ENCODE measurements at places on chromosomes 3 and 15. TPM values are rescaled to one million over a fixed set of nuclear protein-coding genes. Genes with fewer than 3 reads are reported as not detected.

The CPNE4 gene
- total RNA-seq = 2.7 TPM

The GAP43 gene
- 684 TPM for total RNA-seq

The STRIT1 gene
- total RNA-seq = not detected

The CYP8B1 gene
- total RNA-seq = not detected

The SI gene
- not detected for total RNA-seq

The ECT2 gene
- total RNA-seq = 11.5 TPM

The IL17RB gene
- 0.78 TPM for total RNA-seq

The ELL3 gene
- total RNA-seq = 0.51 TPM

The KLHL40 gene
- 0.44 TPM for total RNA-seq

The VGLL3 gene
- total RNA-seq = 0.15 TPM

The PFKFB4 gene
- total RNA-seq = 40.3 TPM

The TRPM1 gene
- not detected for total RNA-seq

DNA sequence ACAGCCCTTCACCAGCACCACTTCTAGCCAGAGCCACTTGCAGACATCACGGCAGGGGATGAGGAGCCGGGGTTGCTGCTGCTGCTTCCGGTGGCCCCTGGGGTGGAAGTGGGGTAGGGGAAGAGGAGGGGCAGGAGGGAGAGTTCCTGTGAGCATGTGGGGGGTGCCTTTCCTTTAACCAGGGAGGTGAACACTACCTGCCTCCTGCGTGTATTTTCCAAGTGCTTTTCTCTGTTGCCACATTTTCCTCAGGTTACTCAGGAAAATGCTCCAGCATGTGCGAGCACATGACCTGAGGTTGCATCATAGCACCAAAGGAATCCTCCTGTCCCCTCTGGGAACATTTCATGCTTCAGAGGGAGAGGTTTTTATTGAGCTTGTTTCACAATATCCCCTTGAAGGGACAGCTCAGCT is 12.2 kb upstream of the SACM1L start:
- peak overlapping the region; percentile 82 for H3K27ac ChIP-seq
- no peak for DNase-seq
- no peak overlapping the region for H3K4me3 ChIP-seq
- peaks cover 4% of the 10 kb centered on the region for H3K27me3 ChIP-seq
- H3K36me3 ChIP-seq = no peaks in the 10 kb centered on the region

DNA sequence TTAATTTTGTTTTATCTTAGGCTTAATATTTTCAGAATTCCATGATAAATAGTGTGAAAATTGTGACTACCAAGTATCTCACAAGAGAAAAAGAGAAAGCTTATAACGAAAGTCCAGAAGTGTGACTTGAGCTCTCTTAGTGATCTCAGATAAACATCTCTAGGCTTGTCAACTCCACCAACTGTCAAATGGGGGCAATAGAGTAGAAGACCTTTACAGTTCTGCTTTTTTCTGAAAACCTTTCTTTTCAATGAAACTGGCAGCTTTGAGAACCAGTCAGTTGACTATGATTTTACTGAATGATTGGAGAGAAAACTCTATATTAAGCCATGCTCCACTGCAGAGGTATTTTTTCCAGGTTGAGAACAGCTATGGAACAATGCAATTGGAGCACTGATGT is 119.2 kb upstream of the TP63 start:
- no peak for DNase-seq
- no peaks in the 10 kb centered on the region for H3K4me1 ChIP-seq
- H3K36me3 ChIP-seq = no peaks in the 10 kb centered on the region
- H3K27me3 ChIP-seq = peaks cover 2% of the 10 kb centered on the region
- H3K4me3 ChIP-seq = no peak overlapping the region

DNA sequence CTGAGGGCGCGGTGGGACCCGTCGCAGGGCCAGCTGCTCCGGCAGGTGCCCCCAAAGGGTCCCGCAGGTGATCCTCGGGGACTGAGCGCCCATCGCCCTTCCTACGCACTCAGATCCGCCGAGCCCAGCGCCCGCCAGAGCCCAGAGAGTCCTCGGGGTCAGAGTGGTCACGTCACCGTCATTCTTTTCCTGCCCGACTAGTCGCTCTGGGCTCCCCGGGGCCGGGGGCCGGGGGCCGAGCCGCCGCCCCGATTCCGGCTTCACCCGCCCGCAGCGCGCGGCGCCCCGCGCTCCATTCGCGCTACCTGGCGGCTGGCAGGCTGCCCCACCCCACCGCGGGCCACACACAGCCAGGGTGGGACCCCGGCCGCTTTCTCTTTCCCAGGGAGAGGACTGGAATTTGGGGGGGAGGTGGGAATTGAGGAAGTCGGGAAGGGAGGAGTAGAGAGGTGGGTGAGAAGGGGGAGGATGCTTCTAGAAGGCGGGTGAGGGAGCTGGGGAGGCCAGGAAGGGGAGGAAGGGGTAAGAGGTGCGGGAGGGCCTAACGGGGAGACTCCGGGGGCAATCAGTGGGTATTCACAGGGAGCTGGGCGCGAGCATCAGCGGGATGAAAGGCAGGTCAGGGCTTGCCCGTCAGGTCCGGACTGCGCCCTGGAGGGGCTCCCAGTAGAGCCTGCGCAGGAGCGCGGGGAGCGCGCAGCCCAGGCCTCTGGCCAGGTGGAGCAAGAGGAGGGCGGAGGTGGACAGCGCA is 36.1 kb upstream of the EPHB3 start:
- H3K27ac ChIP-seq = no peak overlapping the region
- peak; percentile 41 for DNase-seq
- H3K4me1 ChIP-seq = peaks cover 6% of the 10 kb centered on the region
- H3K4me3 ChIP-seq = peak overlapping the region; percentile 78

DNA sequence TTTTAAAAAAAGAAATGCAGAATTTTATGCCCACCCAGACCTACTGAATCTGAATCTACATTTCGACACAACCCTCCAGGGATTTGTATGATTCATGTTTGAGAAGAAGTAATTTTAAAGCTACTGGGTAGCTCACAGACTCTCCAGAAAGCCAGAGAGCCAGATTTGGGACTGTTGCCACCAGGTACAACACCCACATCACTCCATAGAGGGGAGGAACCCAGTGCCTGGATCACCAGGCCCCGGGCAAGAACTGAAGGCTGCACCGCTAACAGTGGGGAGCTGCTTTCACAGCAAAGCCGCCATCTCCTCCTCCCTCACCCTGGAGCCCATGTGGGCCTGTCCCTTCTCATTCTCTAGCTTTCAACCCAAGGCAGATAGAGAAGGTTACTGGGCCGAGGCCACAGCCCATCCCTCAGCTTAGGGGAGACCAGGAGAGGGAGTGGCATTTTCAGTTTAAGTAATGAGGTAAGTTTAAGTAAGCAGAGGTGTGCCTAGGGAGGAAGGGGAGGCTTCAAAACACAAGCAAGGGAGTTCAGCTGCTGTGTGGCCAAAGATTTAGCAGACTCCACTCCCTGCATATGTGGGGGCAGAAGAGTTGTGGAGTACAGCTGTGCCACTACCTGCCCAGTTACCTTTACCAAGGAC is 109.8 kb downstream of the IL12A start:
- H3K4me1 ChIP-seq = no peaks in the 10 kb centered on the region
- H3K4me3 ChIP-seq = no peak overlapping the region
- peaks cover 3% of the 10 kb centered on the region for H3K27me3 ChIP-seq
- no peak for DNase-seq
- H3K27ac ChIP-seq = no peak overlapping the region

DNA sequence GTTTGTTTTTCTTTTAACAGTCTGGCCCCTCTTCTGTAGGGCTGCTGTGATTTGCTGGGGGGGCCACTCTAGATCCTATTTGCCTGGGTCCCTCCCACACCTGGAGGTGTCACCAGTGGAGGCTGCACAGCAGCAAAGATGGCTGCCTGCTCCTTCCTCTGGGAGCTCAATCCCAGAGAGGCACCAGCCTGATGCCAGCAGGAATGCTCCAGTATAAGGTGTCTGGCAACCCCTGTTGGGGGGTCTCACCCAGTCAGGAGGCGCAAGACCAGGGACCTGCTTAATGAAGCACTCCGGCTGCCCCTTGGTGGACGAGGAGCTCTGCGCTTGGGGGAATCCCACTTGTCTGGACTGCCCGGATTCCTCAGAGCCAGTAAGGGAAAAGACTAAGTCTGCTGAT is 118.3 kb downstream of the GAP43 start:
- no peak overlapping the region for H3K4me3 ChIP-seq
- DNase-seq = no peak
- H3K36me3 ChIP-seq = peaks cover 31% of the 10 kb centered on the region
- no peak overlapping the region for H3K27ac ChIP-seq
- no peaks in the 10 kb centered on the region for H3K27me3 ChIP-seq

GRCh38 chr3:113600418-113601182 is 68.2 kb downstream of the SIDT1 start:
- no peaks in the 10 kb centered on the region for H3K27me3 ChIP-seq
- no peaks in the 10 kb centered on the region for H3K36me3 ChIP-seq
- H3K4me1 ChIP-seq = no peaks in the 10 kb centered on the region
- no peak overlapping the region for H3K4me3 ChIP-seq

- H3K27ac ChIP-seq = no peak overlapping the region
- peaks cover 10% of the 10 kb centered on the region for H3K4me1 ChIP-seq
- no peak overlapping the region for H3K4me3 ChIP-seq
- H3K27me3 ChIP-seq = peaks cover 4% of the 10 kb centered on the region
Observed at GRCh38 chr3:151228666-151229040, 25.6 kb upstream of the GPR171 start.

GRCh38 chr15:61524086-61524485 is 295.0 kb upstream of the RORA start:
- peaks cover 25% of the 10 kb centered on the region for H3K4me1 ChIP-seq
- no peak overlapping the region for H3K4me3 ChIP-seq
- no peak for DNase-seq
- no peaks in the 10 kb centered on the region for H3K36me3 ChIP-seq
- H3K27me3 ChIP-seq = peaks cover 6% of the 10 kb centered on the region

DNA sequence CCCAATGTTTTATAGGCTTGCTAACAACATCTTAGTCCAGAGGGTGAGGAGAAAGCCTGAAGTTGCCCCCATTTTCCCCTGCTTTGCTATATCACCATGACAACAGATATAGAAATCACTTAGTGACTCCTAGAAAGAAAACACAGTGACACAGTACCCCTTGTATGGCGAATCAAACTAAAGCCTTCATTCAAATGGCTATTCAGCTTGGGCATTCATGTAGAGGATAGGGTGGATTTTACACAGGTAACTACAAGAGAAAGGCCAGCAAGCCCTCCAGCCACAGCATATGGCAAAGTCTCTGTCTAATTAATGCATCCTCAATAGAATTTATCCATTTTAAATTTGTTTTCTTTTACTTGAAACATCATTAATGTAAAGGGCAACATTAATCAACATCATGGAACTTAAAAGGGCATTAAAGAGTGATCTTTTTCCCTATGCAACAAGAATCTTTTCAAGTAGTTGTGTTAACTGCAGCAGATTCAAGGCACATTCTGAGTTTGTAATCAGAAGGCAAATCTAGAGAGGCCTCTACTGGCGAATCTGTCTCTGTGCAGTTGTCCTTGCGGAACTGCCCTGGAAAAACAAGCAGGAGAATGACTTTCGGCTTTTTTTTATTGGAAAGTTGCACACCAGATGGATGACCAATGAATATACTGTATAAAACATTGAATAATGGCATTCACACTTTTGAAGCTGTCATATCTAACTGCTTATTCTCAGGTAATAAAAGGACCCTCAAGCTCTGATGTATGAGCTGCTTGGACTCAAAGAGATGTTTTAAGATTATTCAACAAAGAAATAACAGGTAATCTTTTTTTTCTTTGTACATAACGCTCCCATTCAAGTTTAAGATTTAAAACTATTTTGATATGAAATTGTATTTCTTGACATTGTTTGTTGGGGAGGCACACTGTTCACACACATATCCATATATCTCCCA is 621.7 kb upstream of the AGTR1 start:
- no peaks in the 10 kb centered on the region for H3K27me3 ChIP-seq
- H3K36me3 ChIP-seq = no peaks in the 10 kb centered on the region
- H3K4me3 ChIP-seq = no peak overlapping the region
- peaks cover 4% of the 10 kb centered on the region for H3K4me1 ChIP-seq

GRCh38 chr15:62021991-62022600 is 38.2 kb downstream of the VPS13C start:
- H3K27ac ChIP-seq = no peak overlapping the region
- H3K27me3 ChIP-seq = no peaks in the 10 kb centered on the region
- DNase-seq = no peak
- no peak overlapping the region for H3K4me3 ChIP-seq
- H3K4me1 ChIP-seq = no peaks in the 10 kb centered on the region

GRCh38 chr15:68447209-68447608 is 15.2 kb upstream of the ITGA11 start:
- no peak overlapping the region for H3K27ac ChIP-seq
- no peaks in the 10 kb centered on the region for H3K36me3 ChIP-seq
- H3K27me3 ChIP-seq = no peaks in the 10 kb centered on the region
- H3K4me3 ChIP-seq = no peak overlapping the region
- no peak for DNase-seq

DNA sequence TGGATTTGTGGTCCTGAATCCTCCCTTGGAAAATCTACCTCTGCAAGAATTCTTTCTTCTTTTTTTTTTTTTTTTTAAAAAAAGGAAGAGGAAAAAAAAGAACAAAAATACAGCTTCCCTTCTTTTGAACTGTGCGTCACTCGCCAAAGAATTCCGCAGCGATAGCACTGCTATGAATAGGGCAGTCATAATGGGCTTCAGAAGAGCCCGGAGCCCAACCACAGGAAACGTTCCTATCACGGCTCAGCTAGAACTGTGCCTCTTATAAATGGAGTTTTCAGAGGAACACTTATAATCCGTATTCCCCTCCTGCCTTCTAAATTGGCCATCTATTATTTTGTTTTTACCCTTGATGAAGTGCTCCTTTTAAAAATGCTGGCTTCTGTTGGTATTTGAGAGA is 227.7 kb downstream of the ADAMTS17 start:
- no peaks in the 10 kb centered on the region for H3K36me3 ChIP-seq
- peaks cover 7% of the 10 kb centered on the region for H3K4me1 ChIP-seq
- no peak for DNase-seq
- H3K27ac ChIP-seq = no peak overlapping the region
- H3K27me3 ChIP-seq = peaks cover 6% of the 10 kb centered on the region

DNA sequence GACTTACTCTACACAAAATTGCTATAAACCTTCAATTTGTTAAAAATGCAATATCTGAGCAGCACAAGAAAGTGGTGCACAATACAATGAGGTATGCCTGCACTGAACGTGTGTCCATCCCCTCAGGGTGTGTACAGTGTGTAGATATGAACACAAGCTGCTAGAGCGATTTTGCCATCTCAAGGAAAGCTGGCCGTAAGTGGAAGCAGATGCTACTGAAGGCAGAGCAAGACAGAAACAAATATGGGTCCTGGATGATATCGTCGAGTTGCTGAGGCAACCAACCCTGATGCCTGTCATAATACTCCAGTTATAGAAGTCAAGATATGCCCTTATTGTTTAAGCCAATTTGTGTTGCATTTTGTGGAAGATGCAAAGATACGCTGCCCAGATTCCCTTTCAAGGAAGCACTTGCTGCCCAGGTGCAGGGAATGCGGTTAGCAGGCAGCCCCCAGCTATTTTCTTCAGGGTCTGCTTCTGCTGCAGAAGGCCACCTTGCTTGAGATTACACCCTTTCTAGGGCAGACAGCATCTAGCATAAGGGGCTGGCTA is 25.8 kb upstream of the EHHADH start:
- no peak for DNase-seq
- peaks cover 2% of the 10 kb centered on the region for H3K4me1 ChIP-seq
- no peak overlapping the region for H3K27ac ChIP-seq
- H3K36me3 ChIP-seq = peaks cover 7% of the 10 kb centered on the region
- peaks cover 3% of the 10 kb centered on the region for H3K27me3 ChIP-seq
- no peak overlapping the region for H3K4me3 ChIP-seq

- H3K27ac ChIP-seq = peak overlapping the region; percentile 70
- peak overlapping the region; percentile 55 for H3K4me3 ChIP-seq
- no peaks in the 10 kb centered on the region for H3K27me3 ChIP-seq
- peaks cover 8% of the 10 kb centered on the region for H3K4me1 ChIP-seq
- DNase-seq = no peak
Observed at GRCh38 chr3:150158943-150159625, 188.4 kb upstream of the PFN2 start.

Data from glutamatergic neuron (in vitro differentiated cells).